Left ventricle myocardium inferior (tissue), 1 donor: ENCODE measurements at places on chromosomes 2 and 18. TPM values are rescaled to one million over a fixed set of nuclear protein-coding genes. Genes with fewer than 3 reads are reported as not detected.

DIPK1C gene
- total RNA-seq, result 6.4 TPM

ITGA6 gene
- total RNA-seq, result 42.0 TPM

NXPH2 gene
- not detected for total RNA-seq

CTIF gene
- total RNA-seq, result 60.0 TPM

- no peak overlapping the region for H3K27ac ChIP-seq
- no peak overlapping the region for H3K4me3 ChIP-seq
- H3K4me1 ChIP-seq, result no peaks in the 10 kb centered on the region
- no peak for DNase-seq
- no peaks in the 10 kb centered on the region for H3K36me3 ChIP-seq
Measured at GRCh38 chr18:50807176-50807575, 12.6 kb downstream of the MRO start.

DNA sequence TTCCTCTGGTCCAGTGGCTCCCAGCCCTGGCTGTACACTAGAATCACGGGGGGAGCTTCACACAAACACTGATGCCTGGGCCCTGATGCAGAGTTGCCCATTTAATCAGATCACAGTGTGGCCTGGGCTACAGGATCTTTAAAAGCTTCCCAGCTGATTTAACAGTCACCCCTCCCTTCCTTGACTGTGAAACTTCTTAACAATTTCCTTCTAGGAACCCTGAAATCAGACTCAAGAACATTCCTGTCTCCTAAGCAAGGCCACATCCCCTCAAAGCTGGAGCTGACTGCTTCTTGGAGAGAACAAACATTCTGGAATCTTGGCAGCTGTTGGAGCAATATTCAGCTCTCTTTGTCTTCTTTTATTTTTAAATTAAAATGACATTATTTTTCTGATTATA lies 88.7 kb downstream of the ADD2 start:
- H3K27ac ChIP-seq, result peak overlapping the region; percentile 51
- no peaks in the 10 kb centered on the region for H3K36me3 ChIP-seq
- no peak for DNase-seq
- H3K27me3 ChIP-seq, result no peaks in the 10 kb centered on the region
- H3K4me3 ChIP-seq, result no peak overlapping the region

DNA sequence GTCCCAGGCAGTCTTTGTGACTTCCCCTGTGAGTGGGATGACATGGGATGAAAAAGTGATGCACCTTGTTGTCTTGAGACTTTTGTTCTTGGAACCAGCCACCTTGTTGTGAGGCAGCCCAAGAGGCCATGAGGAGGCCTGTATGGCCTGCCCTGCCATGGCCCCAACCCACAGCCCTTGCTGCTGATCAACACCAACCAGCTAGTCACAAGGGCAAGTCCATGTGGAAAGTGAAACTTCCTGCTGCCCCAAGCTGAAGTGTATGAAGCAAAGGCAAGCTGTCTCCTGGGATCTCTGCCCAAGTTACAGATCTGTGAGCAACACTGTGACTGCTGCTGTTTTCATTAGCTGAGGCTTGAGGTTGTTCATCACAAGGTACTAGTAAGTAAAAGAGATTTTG lies 21.6 kb downstream of the TMEM18 start:
- no peak overlapping the region for H3K4me3 ChIP-seq
- DNase-seq, result no peak
- H3K27me3 ChIP-seq, result peaks cover 54% of the 10 kb centered on the region

UGT1A5 gene
- not detected for total RNA-seq

DNA sequence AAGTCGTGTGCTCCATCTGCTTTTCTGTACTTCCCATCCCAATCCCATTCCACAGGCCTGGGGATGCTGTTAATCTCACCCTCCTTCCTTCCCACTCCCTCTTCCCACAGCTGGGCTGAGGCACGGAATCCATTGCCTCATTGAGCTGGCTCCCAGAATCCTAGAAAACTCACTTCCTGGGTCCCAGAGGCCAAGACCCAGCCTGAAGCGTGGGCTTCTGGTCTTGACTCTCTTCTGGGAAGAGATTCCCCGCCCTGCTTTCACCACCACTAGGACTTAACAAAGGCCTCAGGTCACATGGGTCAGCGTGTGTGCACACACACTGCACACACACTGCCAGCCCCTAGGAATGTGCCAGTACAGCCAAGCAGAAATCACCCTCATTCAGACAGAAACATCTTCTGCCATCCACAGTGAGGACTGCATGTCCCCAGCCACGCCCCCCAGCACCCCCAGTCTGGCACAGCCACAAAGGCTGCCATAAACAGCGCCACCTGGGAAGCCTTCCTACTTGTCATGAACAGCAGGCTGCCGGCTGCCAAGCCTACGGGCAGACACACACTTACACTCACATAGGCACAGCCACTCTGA lies 165.8 kb downstream of the TNS1 start:
- H3K27me3 ChIP-seq, result no peaks in the 10 kb centered on the region
- peaks cover 100% of the 10 kb centered on the region for H3K4me1 ChIP-seq
- H3K4me3 ChIP-seq, result no peak overlapping the region
- peaks cover 48% of the 10 kb centered on the region for H3K36me3 ChIP-seq
- H3K27ac ChIP-seq, result peak overlapping the region; percentile 95
- peak; percentile 89 for DNase-seq

GRCh38 chr2:31137211-31138036 lies 816 bp downstream of the GALNT14 start:
- no peak for DNase-seq
- peaks cover 77% of the 10 kb centered on the region for H3K27me3 ChIP-seq
- H3K4me1 ChIP-seq, result peaks cover 22% of the 10 kb centered on the region
- H3K27ac ChIP-seq, result no peak overlapping the region
- H3K4me3 ChIP-seq, result peak overlapping the region; percentile 72

DNA sequence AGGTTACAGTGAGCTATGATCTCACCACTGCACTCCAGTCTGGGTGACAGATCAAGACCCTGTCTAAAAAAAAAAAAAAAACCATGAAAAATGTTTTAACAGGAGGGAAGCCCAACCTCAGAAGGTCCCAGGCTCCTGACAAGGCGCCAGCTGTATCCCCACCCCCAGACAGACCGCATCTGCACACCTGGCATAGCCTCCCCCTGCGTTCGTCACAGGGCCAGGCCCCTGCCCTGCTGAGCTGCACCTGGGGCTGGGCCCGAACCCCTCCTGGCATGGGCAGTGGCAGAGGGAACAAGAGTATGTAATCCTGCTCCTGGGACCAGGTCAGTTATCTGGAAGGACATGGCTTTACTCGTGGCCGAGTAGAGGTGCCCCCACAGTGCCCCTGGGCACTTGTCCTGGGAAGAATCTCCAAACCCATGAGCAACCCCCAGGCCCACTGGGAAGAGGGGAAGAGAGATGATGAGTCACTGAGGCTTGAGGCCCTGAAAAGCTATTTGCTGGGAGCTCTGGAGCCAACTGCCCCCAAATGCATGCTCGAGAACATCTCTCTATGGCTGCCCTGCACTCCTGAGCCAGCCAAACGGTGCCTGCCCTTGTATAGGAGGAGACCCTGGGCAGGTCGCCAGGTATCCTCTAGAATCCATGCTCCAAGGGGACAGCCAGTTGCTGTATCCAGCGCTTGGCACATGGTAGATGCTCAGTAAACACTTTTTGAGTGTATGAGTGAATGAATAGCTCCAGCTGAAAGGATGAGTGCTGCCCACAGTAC lies 265.5 kb downstream of the ATAD2B start:
- H3K36me3 ChIP-seq, result no peaks in the 10 kb centered on the region
- H3K27ac ChIP-seq, result no peak overlapping the region
- H3K4me1 ChIP-seq, result peaks cover 25% of the 10 kb centered on the region
- DNase-seq, result no peak
- peaks cover 25% of the 10 kb centered on the region for H3K27me3 ChIP-seq

EEF1B2 gene
- total RNA-seq, result 229 TPM

- H3K27ac ChIP-seq, result peak overlapping the region; percentile 75
- H3K27me3 ChIP-seq, result no peaks in the 10 kb centered on the region
- H3K4me1 ChIP-seq, result peaks cover 86% of the 10 kb centered on the region
- DNase-seq, result no peak
- H3K36me3 ChIP-seq, result no peaks in the 10 kb centered on the region
Measured at GRCh38 chr2:105406221-105406620, 7.4 kb upstream of the FHL2 start.

DNA sequence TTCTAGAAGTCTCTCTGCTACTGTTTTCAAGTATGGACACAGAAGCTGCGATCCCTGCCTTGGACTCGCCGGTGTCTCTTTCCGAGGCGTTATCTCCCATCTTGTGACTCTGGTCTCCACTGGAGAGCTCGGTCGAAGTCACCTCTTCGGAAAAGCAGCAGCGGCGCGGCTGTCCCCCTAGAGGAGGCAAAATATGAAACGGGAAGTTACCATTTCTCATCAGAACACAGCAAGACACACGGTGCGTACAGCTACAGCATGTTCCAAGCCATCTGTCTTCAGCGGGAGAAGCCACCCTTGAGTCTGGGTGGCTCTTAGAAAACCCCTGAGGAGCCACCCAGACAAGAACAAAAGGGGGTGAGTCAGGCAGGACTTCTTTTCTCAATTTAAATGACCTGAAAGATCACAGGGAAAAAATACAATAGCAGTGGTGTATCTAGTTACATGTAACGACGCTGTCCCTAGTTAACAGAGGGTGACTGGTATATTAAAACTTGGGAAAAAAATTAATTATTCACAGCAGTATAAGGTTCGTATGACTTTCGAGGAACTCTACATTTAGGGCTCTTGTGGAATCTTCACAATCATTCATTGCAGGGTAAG lies 114.8 kb downstream of the ZNF516 start:
- no peak overlapping the region for H3K4me3 ChIP-seq
- H3K27me3 ChIP-seq, result no peaks in the 10 kb centered on the region
- H3K4me1 ChIP-seq, result no peaks in the 10 kb centered on the region
- H3K27ac ChIP-seq, result no peak overlapping the region
